Lung (tissue), 17 donors: ENCODE measurements at places on chromosomes 6 and 20. TPM values are rescaled to one million over a fixed set of nuclear protein-coding genes. Genes with fewer than 3 reads are reported as not detected.

Gene PTCRA
- 0.37 TPM for total RNA-seq

Gene PAX1
- total RNA-seq = 0.14 TPM

Gene ID1
- 389 TPM for total RNA-seq

Gene LRRC73
- 2.0 TPM for total RNA-seq

Gene CD40
- total RNA-seq = 28.1 TPM

Gene OR12D3
- total RNA-seq = not detected

Gene SCRT2
- not detected for total RNA-seq

Gene APCDD1L
- total RNA-seq = 0.52 TPM

- peak; percentile 40 for DNase-seq
These were observed at the start of gene C6orf141 for GRCh38 chr6:49550492-49551077. Gene C6orf141 (plus strand): TSS chr6:49550668. CDS start chr6:49550793, 125 bp downstream.

- DNase-seq = no peak
These were observed 806.6 kb downstream of the C6orf118 start for GRCh38 chr6:164502833-164503232.

- no peak for DNase-seq
These were observed 258.3 kb downstream of the NFATC2 start for GRCh38 chr20:51284176-51284575.

DNA sequence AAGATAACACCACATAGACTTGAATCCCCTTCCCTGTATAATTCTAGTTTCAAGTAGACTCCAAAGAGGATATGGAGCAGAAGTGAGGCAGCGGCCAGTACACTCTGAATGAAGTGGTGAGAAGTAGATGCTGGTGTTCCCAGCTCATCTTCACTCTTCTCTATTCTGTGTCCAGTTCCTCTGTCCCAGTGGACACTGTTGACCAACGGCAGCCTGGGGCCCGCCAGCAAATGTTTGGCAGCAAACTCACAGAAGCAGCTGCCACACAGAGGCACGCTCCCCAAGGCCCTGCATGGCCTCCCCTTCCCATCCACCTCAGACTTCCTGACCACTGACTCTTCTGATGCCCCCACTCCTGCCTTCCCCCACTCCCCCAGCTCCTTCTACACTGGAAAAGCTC, 358.9 kb upstream of the ID4 start:
- no peak for DNase-seq

DNA sequence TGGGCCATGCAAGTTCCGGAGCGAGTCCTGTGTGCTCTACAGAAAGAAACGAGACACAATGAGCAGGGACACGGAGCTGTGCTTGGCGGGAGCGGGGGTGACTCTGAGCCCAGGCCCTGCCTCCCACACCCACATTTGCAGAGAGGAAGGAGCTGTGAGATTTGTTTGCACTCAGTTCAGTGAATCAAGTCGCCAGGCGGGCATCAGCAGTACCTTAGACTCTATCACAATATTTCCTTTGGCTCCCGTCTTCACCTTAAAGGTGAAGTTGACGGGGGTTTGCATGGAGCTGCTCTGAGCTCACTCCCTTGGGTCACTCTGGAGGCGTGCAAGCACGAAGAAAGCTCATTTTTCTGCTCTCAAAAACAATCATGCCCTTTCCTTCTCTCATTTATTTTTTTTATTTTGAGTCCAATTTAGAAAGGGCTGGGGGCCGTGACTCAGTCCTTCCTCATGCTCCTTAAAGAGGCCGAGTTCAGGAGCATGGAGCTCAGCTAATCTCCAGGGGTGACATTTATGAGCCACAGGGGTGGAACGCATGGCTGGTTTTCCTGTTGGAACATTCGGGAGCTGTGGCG, 188.2 kb downstream of the NFATC2 start:
- no peak for DNase-seq

- DNase-seq = no peak
These were observed 17.1 kb downstream of the TTLL2 start for GRCh38 chr6:167341665-167342655.

DNA sequence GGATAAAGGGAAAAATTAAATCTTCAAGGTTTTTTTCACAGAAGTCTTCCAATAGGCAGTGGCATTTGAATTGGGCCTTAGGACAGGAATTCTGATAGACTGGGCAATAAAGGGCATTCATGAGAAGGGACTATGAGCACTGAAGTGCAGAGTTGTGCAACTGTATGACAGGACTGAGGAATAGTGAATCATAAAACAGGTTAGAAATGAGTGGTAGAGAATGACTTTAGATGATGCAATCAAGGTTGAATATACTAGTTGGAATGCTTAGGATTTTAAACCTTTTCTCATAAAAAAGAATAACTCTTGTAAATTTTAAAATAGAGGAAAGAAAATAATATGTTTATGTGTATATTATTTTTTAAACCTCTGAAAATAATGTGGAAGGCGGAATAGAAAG, 944.7 kb downstream of the PHF3 start:
- no peak for DNase-seq

DNA sequence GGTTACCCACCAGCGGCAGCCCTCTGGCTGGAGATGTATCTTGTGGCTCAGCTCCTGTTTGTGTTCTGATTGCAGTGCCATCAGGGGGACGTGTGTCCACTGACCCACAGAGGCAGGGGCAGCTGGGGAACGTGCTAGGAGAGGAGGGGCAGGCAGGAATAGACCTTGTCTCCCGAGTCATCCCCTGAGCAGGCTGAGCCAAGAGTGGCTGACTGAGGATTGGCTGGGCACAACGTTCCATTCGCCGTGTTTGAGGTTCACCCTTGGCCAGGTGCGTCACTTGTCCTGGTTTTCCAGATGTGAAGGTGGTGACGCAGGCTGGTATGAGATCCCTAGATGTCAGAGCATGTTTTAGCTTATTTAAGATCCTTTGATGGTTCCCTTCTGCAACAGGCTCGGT, 57.7 kb downstream of the ADNP start:
- no peak for DNase-seq

- DNase-seq = peak; percentile 73
These were observed 2.7 kb downstream of the BCAS1 start for GRCh38 chr20:54067606-54068174.

GRCh38 chr6:119535332-119535731, 185.8 kb upstream of the MAN1A1 start:
- DNase-seq = no peak

DNA sequence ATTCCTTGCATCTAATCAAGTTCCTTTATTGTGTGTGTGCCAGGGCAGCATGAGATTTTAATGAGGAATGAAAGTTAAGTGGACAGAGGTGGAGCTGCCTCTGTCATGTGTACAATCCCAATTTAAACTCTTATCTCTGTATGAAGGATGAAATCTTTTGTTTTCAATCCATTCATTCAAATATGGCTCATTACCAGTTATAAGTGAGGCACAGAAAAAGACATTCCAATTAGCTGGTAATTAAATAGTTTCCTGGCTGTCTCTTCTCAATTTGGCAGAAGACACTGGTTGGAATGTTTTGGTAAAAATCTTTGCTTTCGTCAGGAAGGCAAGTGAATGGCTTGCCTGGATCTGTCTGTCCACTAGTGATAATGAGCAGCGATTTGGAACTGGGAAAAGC, 46.4 kb downstream of the CLVS2 start:
- DNase-seq = no peak

GRCh38 chr20:57583289-57584257, 22.7 kb downstream of the PCK1 start:
- no peak for DNase-seq

- DNase-seq = no peak
These were observed 51.3 kb downstream of the VSTM2L start for GRCh38 chr20:37954190-37954589.

DNA sequence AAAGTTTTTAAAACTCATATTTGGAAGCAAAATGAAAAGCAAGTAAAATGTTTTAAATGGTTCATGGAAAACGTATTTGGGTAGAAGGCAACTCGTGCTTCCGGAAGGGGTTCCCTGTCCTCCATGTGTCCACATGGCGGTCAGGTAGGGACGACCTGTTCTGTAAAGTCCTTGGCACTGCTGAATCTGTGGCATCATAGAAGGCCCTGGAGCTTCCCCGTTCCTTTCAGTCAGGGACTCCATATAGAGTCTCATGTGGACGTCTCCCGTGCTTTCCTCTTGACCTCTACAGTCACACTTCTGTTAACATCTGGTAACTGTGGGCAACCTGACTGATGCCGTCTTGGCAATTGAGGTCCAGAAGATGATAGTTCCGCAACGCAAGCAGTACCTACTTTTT, 11.4 kb downstream of the DYNLT1 start:
- no peak for DNase-seq

- peak; percentile 96 for DNase-seq
These were observed 107.3 kb upstream of the SNX9 start for GRCh38 chr6:157715728-157716164.

GRCh38 chr20:52405417-52405816, 213.8 kb upstream of the ZFP64 start:
- DNase-seq = peak; percentile 56

DNA sequence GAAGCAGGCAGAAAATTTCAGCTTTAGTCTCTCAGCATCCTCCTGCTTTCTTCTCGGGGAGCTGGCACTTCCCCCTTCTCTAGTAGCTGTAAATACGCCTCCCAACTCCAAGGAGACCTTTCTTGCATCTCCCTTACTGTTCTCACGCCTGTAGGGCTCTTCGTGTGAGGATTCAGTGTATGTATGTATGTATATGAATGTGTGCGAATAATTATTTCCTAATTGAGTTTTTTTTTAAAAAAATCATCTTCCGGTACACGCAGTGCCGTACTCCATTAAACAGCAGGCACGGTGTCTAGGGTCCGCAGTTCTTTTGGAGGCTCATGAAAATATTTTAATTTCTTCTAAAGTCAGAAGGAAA, 85.4 kb downstream of the HFE start:
- peak; percentile 59 for DNase-seq

GRCh38 chr6:44202972-44203750, 13.6 kb upstream of the MYMX start:
- no peak for DNase-seq

DNA sequence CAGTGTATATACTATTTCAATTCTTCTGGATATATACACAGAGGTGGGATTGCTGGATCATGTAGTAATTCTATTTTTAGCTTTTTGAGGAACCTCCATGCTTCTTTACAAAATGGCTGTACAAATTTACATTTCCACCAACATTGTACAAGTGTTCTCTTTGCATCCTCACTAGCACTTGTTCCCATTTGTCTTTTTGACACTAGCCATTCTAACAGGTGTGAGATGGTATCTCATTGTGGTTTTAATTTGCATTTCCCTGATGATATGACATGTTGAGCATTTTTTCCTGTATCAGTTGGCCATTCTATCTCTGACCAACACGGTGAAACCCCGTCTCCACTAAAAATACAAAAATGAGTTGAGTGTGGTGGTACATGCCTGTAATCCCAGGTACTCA, 68.1 kb upstream of the PMEPA1 start:
- no peak for DNase-seq

DNA sequence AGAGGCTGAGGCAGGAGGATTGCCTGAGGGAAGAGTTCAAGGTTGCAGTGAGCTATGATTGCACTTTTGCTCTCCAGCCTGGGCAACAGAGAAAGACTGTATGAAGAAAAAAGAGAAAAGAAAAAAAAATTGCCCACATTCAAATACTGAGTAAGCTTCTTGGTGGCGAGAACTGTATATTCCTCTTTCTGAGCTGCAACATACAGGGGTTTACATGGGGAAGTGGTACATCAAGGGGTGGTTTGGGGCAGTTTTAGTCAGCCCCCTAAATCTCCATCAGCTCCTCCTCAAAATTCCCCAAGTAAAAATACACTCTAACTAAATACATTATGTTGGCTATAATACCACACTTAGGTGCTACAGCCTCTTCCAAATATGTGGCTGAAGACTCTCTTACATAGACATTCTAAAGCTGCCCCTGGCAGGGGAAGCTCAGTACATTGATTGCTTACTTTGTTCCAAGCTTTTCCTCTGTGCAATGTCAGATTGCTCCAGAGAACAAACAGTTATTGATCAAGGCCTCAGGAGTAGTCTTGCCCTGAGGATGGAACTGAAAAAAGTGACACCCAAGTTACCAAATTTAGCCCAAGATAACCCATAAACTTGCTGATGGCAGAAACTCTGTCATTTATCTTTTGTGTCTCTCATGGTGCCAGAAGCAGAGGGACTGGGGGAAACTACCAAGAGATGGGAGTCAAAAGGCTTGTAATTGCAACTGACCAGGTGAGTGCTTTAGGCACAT, 107.4 kb upstream of the RIPOR2 start:
- DNase-seq = no peak

DNA sequence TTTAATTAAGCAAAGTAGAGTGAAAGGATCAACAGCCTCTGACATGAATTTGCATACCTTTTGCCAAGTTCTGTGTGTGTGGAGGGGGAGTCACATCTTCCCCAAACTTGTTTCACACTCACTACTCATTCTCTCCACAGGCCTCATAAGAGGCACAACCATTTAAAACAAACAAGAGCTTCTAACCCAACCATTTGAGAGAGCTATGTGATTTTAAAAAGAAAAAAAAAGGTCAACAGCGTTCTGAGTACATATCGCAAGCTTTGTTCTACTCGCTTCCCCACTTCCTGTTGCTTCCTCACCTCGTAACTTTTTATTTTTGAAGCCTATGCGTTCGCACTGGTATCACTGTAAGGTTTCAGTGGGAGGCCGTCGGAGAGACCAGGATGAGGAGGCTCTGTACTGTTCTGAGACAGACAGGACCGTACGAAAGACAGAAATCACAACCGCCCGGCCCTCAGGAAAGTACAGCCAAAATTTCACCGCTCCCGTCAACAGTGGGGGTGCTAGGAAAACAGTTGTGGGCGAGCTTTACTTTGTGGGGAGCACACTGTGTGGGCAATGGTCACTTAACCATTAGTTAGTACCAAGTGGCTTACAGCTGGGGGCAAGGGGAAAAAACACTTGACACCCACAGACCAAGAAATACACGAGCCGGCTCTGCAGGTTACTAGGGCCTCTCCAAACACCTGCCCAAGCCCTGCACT, 61.3 kb downstream of the TRERF1 start:
- no peak for DNase-seq

- DNase-seq = peak; percentile 88
These were observed 1.6 kb upstream of the THBD start for GRCh38 chr20:23050847-23051627.

- no peak for DNase-seq
These were observed 280.6 kb downstream of the BTBD3 start for GRCh38 chr20:12198281-12198680.

- no peak for DNase-seq
These were observed 247.0 kb downstream of the RIMS1 start for GRCh38 chr6:72133324-72133723.

- DNase-seq = no peak
These were observed 117.6 kb downstream of the SLC24A3 start for GRCh38 chr20:19330038-19330437.

- DNase-seq = no peak
These were observed 174.5 kb upstream of the AKAP12 start for GRCh38 chr6:151065027-151065815.

DNA sequence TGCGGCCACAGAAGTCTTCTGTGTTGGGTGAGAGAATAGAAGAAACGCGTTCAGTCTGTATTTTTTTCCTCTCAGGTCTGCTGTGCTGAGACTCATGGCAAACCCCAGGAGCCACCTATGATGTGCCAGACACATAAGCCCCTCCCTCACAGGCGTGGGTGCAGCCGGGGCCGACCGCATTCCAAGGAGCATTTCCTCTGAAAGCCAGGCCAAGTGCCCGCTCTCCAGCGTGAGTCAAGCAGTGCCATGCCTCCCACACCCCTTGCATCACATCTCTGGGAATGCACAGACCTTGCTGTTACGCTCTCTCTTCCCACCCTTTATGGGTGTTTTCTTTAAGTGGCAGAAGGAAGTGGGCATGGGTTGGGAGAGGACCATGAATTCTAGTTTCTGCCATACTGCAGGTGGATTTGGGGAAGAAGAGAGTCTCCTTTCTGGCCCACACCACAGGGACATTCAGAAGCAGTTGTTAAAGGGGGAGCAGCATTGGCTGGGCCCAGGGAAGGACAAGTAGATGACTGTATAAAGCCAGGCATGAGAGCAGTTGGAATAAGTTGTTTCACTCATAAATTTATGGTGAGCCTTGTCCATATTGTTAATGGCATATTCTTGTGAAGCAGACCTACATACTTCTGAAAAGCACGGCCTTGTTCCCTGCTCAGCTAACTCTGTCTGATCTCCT, 37.1 kb upstream of the TFAP2A start:
- peak; percentile 45 for DNase-seq
